DMS79 treated with DMSO at 0.1 percent for 48 hours (cell line): ENCODE measurements at places on chromosomes 4 and X.

GRCh38 chr4:170420255-170420693 is 330.5 kb upstream of the AADAT start:
- no peak for DNase-seq

- no peak for DNase-seq
These were observed 15.0 kb upstream of the SULT1B1 start for GRCh38 chr4:69775321-69775867.

DNA sequence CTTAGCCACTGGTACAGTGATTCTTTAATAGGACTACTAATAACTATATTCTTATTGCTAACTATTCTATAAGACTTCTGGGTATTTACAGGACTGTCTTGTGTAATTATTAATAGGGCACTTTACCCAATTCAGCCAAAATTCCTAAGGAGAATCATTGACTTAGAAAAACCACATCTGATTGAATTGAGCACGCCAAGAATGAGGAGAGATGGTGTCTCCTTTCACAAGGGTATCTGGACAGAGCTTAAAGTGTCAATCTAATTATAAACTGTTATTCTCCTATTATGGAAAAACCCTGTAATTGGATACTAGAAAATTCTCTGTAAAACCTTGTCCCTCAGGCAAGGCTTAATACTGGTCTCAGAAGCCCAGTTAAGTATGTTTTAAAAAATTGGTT is 111.1 kb upstream of the TLL1 start:
- DNase-seq = no peak

GRCh38 chr4:78764498-78764961 is 11.6 kb upstream of the BMP2K start:
- DNase-seq = no peak

DNA sequence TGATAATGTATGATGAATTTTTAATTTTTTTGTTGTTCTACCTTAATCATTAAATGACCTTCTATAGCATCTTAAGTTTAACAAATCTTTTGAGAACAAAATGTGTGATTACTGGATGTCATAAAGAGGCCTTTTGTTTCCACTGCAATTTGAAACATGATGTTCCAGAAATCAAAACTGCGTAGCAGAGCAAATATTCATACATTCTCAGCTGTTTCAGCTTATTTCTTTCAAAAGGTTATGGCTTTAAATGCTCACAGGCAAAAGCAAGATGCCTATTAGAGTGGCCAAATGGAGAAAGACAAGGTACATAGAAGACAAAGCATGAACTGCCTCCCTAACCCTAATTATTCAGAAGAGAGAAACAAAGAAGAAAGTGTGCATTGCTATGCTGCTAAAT is 233.0 kb upstream of the SLC7A11 start:
- DNase-seq = no peak

GRCh38 chr4:145277011-145277410 is 96.6 kb upstream of the OTUD4 start:
- no peak for DNase-seq

GRCh38 chrX:110006821-110007375 is 4.0 kb downstream of the TMEM164 start:
- DNase-seq = no peak

DNA sequence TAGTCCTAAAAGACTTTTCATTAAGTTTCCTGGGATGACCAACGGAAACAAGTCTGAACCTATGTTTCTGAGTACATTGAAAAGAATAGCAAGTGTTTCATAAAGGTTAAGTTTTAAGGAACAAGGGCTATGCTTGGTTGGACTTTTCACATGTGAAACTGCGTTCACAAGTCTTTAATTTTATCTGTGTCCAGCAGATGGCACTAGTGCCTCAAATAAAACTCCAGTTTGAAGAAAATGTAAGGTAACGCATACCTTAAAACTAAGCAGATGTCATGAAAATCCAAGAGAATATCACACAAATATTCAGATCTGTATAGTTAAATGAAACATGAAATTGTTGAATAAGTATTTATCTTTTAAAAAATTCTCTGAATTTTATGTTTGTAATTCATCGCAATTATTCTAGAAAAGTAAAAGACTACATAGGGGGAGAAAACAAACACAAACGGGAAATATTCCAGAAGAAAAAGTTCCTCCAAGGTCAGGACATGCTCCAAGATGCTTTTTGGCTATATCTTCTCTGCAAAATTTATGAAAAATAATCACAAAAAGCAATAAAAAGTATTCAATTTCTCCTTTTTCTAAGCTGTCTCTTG is 89.6 kb upstream of the MAD2L1 start:
- peak; percentile 1 for DNase-seq

DNA sequence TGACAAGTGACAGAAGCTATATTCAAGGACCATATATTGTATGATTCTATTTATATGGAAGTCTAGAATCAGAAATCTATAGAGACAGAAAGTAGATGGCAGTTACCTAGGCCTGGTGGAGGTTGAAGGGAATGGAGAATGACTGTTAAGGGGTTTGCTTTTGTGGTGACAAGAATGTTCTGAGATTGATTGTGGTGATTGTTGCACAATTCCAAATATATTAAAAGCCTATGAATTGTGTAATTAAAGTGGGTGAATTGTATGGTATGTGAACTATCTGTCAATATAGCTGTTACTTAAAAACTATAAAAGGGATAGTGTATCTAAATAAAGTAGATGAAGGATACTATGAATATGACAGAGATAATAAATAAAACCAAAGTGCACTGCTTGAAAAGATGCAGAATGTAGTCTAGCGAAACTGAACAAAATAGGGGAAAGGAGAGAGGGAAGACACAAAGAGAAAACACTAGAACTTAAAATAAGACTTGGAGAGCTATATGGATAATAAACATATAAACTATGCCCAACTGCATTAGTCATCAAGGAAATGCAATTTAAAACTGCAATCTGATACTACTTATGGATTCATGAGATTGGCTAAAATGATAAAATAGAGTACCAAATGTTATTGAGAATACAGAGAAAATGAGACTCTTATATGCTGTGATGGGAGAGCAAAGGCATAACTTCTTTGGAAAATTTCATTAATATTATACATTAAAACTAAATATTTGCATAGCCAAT is 82.1 kb upstream of the BANK1 start:
- DNase-seq = no peak

DNA sequence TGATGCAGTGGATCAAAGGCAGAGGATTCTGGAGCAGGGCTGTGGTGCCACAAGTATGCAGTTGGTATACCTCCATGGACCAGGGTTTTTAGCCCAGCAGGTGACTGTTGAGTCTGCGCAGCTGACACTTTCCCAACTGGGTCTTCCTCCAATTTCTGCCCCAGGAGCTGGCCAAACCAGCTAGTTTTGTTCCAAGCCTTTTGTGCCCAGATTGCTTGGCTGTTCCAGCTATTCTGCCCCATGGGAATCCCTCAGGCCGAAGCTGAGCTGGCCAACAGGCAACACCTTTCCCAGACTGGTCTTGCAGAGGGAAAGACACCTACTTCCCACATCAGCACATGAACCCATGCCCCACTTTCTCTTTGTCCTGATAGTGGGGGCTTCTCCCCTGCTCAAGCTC is 22.8 kb upstream of the ANKRD17 start:
- DNase-seq = no peak

- no peak for DNase-seq
These were observed 61.4 kb downstream of the GBA3 start for GRCh38 chr4:22754116-22754515.
